ENCODE measurements at places on chromosomes 1 and 21.

DNA sequence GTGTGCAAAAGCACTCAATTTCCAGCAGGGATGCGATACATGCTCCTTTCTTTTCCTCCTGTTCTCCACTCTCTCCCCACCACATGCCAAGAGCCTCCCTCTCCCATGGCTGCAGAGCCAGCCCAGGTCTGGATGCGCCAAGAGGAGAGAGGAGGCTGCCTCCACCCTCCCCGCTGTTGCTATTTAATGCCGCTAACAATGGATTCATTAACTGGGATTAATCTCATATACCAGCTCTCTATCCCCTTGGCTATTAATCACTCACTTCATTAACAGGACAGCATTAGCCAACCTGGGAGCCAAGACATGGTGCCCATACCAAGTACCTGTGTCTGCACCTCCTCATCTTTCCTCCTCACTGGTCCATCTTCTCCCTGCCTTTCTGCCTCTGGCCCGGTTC is 49.1 kb upstream of the SCMH1 start:
- no peak for DNase-seq

DNA sequence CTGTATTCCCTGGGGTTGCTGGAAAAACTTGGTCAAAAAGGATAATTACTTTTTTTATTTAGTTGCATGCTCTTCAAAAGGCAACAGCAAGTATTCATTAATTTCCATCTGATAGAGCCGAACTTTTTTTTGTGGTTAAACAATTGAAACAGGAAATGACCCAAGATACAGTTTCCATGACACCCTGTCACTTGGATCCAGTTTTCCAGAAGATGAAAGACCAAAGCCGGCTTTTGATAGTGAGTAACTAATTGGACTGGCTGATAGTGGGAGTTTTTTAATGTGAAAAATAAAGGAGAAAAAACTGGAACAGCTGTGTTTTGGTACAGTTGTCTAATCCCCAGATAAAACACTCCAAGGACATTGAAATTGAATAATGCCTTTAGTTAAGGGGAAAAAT is 33.0 kb downstream of the CACHD1 start:
- no peak for DNase-seq

DNA sequence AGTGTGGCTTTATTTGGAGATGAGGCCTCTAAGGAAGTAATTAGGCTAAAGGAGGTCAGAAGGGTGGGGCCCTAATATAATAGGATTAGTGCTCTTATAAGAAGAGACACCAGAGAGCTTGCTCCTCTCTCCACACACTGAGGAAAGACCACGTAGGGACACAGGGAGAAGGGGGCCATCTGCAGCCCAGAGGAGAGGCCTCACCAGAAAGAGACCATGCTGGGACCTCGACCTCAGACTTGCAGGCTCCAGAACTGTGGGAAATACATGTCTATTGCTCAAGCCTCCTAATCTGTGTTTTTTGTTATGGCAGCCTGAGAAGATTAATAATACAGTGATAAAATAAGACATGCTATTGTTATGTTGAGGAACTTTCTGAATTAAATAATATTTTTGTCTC is 8.3 kb downstream of the RCAN1 start:
- DNase-seq: no peak

- DNase-seq: no peak
Measured at GRCh38 chr21:14962217-14962616, 102.6 kb downstream of the NRIP1 start.

DNA sequence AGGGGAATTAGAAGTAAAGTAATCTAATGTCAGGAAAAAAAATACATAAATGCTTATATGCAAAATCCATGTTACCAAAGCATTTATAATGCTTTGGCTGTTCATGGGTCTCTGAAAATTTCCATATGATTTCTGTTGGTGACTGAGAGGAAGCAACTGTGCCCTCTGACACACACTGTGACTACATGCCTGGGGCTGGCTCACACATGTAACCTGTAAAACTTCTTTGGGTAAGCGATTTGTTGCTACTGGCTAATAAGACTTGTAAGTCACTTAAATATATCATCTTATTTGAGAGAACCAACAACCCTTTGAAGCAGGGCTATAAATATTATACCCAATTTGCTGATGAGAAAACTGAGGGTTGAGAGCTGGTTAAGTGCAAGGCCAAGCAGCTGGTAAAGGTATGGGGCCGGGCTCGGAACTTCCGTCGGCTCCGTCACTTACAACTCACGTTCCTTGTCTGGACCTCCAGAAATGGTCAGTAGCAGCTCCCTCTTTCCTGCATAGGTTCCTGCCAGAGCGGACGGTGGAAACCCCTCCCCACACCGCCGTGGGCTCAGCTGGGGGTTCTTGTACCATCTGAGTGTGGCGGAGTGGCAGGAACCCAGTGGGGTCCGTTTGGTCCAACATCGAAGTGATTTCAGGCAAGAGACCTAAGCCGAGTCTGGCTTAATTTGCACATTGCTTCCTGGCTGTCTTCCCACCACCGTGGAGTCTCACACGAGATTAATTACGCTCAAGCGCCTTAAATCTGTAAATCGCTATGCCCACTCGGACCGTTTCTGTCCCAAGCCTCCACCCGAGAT is 714 bp downstream of the DFFA start:
- no peak for DNase-seq

GRCh38 chr1:71233645-71234044 is 152.8 kb upstream of the ZRANB2 start:
- no peak for DNase-seq

GRCh38 chr1:12185918-12186678 is 19.3 kb downstream of the TNFRSF1B start:
- no peak for DNase-seq

DNA sequence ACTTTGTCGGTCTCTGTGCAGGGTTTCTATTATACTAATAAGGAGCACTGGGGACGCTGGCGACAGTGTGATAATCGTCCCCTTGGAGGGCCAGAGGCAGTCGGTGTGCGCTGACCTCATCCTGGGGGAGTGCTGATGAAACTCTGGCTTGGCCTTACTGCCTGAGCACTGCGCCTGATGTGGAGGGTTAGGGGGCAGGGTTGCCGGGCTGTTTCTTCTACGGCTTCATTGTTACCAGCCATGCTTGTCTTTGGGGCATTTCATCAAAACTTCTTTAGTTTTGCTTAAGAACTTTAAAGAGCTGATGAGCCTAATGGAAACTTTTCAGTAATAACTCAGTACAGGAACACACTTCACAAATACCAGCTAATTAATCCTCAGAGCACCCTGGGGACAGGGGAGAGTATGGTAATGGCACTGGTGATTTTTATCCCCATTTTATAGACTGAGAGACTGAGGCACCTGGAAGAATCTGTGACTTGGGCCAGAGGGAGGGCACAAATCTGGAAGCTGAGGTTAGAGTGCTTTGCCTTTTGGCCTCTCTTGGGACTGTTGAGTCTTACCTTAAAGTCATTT is 81.8 kb downstream of the PEX14 start:
- no peak for DNase-seq

DNA sequence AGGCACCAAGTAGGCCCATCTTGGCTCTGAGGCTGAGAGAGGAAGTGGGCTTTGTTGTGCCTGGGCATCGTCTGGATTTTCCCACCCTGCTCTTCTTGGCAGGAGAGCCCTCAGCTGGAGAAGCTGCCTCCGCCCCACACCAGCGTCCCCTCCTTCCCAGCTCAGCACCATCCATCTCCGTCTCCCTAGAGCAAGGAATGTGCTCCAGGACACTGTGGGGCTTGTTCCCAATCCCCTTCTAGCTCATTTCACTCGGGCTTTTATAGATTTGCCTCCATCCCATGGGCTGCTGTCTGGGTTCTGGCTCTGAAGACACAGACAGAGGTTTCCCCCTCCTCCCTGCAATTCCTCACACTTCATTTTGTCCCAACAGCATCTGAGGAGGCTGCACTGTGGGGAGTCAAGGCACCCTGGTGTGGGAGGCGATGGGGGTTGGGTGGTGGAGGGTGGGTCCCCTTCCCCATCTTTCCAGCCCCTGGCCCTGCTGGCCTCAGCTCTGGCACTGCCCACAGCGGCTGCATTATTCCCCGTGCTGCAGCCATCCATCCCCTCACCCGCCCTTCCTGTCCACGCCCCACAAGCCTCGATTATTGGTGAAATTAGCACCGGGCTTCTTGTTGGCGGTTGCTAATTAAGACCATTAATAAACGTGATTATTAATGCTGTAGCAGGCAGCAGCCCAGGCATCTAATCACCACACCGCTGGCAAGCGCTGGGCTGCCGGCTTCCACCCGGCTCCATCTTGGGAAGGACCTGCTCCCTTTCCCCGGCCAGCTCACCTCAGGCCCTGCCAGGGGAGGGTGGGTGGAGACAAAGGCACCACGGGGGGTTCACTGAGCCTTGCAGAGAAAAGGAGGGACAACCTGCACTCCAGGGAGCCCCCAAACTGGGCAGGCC is 21.7 kb downstream of the RHBG start:
- DNase-seq: no peak

- no peak for DNase-seq
Measured at GRCh38 chr1:92075311-92075710, at the start of gene SETSIP. Gene SETSIP, minus strand, starts transcription at chr1:92075411. Its CDS starts 0 bp downstream, at chr1:92075411.

- no peak for DNase-seq
Measured at GRCh38 chr1:178438432-178438831, 58.3 kb downstream of the CLEC20A start.

DNA sequence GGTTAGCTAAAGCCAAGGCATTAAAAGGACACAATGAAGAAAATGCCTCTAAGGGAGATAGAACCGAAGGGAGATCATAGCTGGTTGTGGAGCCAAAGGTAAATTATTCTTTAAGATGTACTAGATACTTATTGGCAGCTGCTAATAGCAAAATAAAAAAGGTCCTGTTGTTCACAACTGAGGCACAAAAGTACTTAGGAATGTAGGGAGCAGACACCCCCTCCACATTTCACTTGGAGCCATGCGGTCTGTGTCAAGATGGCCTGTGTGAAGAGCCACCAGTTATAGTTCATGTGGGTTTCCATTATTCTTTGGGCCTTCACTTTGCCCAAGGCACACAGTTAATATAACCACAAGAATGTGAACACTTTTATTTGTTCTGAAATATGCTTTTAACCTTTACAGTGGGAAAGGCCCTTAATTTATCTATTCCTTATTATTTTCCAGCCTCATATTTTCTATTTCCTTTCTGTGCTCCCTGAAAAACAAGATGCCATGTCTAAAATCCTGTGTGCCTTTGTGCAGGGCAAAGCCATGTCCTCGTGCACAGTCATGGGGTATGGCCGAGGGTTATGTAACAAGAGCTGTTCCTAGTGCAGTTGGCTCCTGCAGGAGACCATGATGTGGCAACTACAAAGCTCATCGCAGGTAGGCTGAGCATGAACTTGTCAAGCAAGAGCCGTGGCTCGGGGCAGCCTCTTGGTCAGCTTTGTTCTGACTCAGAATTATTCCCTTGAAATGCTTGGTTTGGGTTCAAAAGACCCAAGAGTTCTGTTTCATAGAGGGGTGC is 16.2 kb upstream of the WDR26 start:
- no peak for DNase-seq

GRCh38 chr1:159987186-159987585 is 33.1 kb upstream of the SLAMF9 start:
- DNase-seq: no peak

GRCh38 chr1:246724731-246725095 is 504 bp downstream of the SCCPDH start:
- peak; percentile 34 for DNase-seq

- peak; percentile 59 for DNase-seq
Measured at GRCh38 chr1:211326528-211327345, at the start of gene TRAF5. Gene TRAF5, plus strand, starts transcription at chr1:211326833. Its CDS starts 26,407 bp downstream, at chr1:211353240.

DNA sequence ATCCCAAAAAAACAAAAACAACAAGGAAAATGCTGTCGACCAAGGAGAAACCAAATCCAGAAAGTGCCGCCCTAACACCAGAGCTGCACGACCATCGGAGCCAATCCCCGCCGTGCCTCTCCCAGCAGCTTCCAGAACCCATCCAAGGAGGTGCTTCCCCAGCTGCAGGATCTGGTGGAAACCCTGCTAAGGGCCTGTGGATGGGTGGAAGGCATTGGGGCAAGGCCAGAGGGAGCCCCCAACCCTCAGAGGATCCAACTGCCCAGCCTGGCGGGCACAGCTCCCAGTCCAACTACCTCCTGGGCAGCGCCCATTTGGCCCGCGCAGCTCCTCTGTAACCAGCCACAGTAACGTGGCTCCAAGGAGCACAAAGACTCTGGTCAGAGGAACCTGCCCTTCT is 81.6 kb downstream of the NPHP4 start:
- DNase-seq: no peak

- DNase-seq: no peak
Measured at GRCh38 chr1:36771660-36772284, 262.5 kb downstream of the GRIK3 start.

- DNase-seq: no peak
Measured at GRCh38 chr1:59043796-59044195, 253.1 kb upstream of the FGGY start.

- DNase-seq: no peak
Measured at GRCh38 chr1:53693773-53694717, 44.9 kb downstream of the GLIS1 start.

- no peak for DNase-seq
Measured at GRCh38 chr1:84571150-84571535, 3.1 kb downstream of the CTBS start.

GRCh38 chr1:237903961-237904360 is 13.2 kb upstream of the ZP4 start:
- no peak for DNase-seq

DNA sequence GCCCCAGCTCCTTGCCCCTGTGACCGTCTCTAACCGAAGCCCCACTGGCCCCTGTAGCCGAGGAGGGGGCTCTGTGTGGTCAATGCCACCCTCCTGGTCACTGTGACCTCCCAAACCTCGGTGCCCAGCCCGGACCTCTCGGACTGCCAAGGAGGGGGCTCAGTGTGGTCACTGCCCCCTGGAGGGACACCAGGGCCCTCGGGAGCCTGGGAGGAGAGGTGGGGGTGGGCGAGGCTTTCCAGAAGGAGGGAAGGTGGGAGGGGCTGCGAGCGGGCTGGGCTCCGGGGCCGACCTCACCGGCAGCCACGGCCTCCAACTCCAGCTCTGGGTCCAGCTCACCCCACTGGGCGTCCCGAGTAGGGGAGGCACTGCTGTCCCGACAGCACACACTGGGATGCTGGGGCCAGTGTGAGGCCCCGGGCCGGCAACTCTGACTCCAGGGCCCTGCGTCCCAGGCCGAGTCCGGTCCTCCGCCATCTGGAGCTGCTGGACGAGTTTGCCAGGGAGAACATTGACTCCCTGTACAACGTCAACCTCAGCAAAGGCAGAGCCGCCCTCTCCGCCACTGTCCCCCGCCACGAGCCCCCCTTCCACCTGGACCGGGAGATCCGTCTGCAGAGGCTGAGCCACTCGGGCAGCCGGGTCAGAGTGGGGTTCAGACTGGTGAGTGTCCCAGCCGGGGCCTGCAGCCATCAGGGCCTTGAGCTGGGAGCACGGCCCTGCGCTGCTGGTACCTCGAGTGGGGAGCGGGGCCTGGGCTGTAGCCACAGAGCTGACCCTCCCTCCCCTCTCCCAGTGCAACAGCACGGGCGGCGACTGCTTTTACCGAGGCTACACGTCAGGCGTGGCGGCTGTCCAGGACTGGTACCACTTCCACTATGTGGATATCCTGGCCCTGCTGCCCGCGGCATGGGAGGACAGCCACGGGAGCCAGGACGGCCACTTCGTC is 6.4 kb downstream of the SCNN1D start:
- DNase-seq: no peak

GRCh38 chr1:169367096-169367685 is 406 bp downstream of the NME7 start:
- no peak for DNase-seq

GRCh38 chr1:38076455-38076854 is 29.9 kb upstream of the POU3F1 start:
- DNase-seq: no peak

Data from GM19239 (cell line).